ENCODE measurements at places on chromosomes 3 and 15.

DNA sequence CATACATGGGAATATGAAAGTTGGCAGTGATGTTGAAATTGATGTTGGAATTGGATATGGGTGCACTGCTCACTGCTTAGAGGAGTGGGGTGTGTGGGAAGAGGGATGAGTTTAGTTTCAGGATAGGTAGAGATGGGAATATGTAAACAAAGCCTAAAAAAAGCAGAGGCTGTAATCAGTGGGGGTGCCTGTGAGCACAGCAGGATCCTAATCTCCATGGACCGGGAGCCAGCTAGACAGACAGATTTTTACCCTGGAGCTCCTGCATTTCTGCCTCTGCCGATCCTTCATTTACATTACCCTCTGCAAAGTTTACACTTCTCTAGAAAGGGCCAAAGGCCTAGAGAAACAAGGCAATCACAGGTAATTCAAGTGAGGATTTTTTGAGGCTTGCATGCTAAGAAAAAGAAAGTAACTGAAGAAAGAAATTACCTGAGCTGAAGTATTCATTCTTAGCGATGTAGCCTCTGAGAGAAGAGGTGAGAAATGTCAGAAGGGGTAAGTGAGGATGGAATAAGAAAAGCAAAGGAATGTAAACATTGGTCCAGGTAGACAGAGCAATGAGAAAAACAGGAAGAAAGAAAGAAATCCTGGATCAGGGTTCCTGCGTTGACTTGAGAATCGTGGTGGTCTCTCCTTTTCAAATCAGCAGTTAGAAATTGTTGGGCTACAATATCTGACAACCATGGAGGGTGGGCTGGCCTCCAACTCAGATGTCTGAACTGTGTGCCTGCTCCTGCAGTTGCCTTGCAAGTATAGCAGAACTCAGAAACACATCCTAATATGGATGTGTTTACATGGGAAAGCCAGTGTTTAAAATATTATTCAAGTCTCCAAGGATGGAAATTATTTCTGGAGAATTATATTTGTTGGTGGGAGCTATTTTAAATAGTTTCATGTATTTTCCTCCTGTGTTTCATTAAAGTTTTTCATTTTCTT is 79.8 kb downstream of the CRTC3 start:
- no peak for DNase-seq

DNA sequence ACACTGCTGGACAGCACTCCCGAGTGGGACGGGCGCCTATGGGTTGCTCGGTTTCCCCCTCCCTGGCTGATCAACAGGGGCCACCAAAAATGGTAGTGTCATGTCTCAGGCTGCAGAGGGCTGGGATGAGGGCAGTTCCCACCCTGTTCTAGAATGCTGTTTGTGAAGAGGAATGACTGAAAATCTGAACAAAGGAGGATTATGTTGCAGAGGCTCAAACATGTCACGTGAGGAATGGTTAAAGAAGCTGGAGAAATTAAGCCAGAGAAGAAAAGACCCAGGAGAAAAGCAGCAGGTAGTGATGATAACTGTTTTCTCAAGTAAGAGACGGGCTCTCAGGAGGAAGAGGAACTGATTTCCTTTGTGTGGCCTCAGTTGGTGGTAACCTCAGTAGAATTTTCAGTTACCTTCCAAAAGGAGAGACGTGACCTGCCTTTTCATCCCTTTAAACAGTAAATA is 10.4 kb downstream of the SPG21 start:
- DNase-seq, result no peak

- DNase-seq, result no peak
Measured at GRCh38 chr3:170079536-170080165, 41.9 kb downstream of the GPR160 start.

DNA sequence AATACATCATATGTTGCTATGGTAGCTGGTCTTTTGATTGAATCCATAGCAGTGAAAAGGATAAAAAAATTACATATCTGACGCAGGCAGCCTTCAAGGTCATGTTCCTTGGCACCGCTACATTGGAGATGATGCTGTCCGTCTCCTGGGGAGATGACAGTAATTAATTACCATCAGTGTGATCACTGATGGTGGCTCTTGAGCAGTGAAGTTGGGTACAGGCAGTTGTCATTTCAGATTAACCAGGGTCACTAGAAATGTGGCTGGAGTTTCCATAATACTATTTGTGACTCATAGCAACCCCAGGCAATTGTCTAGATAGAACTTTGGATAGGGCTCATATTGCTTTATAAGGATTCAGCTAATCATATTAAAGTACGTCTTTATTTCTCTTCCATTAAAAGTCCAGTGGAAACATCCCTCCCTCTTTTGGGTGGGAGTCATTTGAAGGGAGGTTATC is 136.3 kb downstream of the THSD4 start:
- DNase-seq, result no peak

DNA sequence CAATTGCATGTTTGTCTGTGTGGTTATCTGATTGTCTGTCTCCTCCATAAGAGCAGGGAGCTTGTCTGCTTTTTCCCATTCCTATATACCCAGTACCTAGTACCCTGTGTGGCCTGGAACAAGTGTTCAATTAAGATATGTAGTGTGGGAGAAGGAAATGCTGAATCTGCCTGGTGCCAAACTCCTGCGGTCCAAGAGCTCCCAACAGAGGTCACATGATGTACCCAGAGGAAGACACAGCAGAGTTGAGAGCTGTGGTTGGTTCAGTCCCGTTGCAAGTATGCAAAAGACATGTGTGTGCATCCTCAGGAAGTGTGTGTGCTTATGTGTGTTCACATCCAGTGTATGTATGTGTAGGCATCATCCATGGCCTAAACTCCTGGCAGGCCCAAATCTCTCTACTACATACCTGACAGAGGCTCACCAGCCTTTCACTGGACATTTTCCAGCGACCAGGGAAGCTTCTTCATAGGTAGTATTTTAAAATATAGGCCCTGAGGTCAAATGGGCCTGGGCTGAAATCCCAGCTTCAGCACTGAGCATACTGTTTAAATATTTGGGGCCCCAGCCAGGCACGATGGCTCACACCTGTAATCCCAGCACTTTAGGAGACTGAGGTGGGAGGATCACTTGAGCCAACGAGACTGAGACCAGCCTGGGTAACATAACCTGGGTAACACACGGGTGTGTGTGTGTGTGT is 34.0 kb upstream of the ITGA11 start:
- DNase-seq, result no peak

DNA sequence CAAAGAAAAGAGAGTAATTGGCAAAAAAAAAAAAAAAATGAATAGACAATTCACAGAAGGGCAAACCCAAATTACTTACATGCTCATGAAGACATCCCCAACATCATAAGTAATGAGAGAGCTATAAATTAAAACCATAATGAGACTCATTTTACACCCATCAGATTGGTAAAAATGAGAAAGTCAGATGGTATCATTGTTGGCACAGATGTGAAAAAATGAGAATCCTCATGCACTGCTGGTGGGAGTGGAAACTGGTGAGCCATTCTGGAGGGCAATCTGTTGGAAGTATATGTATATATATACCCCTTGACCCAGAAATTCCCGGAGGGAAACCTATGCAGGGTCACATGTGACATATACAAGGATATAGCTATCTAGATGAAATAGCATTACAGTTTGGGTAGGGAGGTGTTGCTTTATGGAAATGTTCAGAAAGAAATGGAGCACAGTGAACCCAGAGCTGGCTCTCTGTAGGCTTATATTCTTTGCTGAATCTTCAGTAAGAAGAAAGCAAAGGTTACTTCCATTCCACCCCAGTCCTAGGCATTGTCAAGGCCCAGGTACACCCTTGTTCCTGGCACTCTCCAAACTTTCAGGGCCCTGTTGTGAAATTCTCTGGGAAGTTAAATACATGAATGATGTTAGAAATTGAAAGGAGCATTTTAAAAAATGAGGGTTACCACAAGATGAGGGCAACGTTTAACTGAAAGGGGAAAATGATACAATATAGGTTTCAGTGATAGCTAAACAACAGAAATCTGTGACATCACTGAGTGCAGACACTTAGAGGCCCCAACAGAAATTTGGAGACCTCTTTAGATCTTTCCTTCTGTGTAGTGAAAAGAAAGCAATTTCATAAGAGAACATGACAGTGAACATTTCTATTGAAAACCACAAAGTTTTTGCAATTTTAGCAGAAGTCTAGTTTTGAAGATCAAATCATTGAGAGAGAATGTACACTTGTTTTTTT is 132.7 kb upstream of the TPRG1 start:
- DNase-seq, result no peak

DNA sequence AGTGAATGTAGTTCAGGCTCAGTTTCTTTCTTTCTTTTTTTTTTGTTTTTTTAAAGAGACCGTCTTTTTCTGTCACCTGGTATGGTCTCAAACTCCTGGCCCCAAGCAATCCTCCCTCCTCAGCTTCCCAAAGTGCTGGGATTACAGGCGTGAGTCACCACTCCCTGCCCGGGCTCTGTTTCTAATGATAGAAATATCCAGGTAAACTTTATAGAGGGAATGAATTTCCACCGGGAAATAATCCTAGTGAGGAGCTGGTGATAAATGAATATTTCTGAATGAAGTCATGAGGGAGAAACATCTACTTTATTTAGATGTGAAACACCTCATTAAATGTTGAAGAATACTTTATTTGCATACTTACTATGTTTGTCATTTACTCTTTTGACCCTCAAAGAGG is 7.2 kb downstream of the RNF13 start:
- no peak for DNase-seq

DNA sequence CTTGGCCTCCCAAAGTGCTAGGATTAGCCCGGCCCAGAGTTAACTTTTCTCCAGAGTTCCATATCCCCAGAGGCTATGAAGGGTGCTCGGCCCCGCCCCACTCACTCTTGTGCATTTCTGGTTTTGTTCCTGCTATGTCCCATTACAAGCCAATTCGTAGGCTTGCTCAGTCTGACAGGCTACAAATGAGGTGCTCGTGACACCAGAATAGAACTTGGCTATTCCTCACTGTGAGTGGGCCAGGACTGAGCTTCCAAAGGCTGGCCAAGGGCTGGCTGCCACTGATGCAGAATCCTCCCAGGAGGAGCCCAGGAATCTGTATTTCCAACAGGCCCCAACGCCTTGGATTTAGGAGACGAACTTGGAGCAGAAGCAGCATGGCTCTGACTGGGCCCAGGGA is 282.7 kb upstream of the C2CD4B start:
- no peak for DNase-seq

DNA sequence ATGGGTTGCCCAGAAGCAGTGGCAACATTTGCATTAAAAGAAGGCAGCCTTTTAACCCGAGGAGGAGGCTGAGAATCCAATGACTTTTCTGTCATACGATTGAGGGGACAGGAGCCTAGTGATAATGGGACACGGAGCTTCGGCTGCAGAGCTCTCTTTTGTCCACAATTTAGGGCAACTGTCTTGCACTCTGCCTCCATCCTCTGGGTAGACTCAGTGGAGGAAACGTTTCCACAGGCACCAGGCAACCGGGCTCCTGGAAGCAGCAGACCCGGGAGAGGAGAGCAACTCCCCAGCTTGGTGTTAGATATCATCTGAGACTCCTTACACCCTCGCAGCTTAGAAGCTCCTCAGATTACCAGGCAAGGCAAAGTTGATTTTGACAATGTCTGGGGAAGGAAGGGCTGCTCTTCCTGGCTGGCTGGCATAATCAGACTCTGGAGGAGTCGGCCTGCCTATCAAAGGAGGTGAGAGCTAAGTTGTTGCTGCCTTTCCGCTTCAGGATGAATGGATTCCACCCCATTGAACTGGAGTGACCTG is 43.5 kb upstream of the RNU6-1 start:
- DNase-seq, result no peak

DNA sequence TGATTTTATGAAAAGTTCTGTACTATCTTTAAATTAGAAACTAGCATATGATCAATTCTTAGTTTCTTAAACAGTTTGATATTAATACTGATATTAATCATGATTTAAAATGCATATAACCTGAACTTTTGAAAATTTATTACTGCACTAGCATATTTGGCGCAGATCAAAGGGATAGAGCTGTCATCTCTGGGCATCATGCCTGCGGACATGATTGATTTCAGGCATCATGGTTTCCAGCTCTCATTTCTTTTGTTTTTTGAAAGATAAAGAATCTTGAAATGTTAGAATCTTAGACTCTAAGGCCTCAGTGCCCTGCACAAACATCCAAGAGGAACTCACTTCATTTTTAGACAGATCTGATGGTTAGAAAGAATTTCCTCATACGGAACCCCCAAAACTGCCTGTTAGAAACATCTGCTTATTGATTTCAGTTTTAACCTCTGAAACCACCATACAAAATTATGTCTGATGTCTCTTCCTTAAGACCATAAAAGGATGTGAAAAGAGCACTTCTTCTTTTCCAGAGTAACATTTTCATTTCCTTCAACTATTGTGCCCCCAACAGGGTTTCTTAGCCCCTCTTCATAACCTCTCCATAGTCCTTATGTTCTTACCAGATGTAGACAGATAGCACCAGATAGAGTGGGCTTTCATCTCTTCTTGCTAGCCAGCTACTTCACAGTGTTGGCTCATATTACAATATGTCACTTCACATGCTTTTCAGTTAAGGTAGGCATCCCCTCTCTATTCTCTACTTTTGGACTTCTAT is 110.8 kb downstream of the BBX start:
- no peak for DNase-seq

- DNase-seq, result no peak
Measured at GRCh38 chr15:100095541-100096247, 246.1 kb downstream of the ADAMTS17 start.

GRCh38 chr3:15420871-15421270 is 6.5 kb downstream of the METTL6 start:
- DNase-seq, result no peak

DNA sequence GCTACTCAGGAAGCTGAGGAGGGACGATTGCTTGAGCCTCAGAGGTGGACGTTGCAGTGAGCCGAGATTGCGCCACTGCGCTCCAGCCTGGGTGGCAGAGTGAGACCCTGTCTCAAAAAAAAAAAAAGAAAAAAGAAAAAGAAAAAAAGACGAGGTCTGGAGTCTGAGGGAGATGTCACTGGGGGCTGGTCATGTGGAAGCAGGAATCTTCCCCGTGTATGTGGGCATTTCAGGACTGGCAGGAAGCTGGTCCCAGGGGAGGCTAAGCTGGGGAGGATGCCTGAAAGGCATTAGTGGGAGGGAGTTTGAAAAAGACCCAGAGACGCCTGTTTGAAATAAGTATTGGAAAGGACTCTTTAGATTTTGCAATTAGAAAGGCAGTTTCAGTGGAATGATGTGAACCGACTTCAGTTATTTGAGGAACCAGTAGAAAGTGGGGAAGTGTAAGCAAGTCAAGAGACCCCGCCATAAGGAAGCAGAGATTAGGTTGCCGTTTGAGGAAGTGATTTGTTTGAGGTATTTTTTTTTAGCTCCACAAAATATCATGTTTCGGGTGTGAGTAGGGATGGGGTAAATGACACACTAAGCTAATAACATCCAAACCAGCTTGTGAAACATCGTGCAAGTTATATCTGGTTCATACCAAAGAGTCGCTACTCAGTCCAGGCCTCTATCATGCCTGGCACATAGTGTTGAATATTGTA is 55.5 kb downstream of the ST6GAL1 start:
- no peak for DNase-seq

GRCh38 chr3:39978308-39978707 is 168.9 kb downstream of the MYRIP start:
- DNase-seq, result no peak

DNA sequence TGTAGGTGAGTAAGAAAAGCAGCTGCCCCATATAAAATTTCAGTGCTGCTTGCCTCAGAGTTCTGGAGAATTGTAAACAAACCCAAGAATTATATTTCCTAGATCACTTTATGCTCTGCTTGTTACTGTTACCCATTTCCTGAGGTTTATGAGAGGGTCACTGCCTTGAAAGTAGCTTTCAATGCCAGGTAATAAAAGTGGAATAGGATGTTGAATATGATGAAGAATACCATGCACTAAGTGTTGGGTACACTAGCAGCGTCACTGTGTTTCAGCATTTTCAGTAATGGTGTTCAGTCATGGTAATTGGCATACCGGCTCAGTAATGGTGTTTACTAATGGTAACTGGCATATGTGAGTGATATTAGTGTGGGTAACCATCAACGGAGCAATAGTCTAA is 449.8 kb upstream of the TPRG1 start:
- DNase-seq, result no peak

- DNase-seq, result no peak
Measured at GRCh38 chr15:39285663-39286062, 295.2 kb upstream of the THBS1 start.

Data from iPS DF 19.7 (cell line).